ENCODE measurements at places on chromosomes 7 and 10.

- DNase-seq = no peak
Measured at GRCh38 chr7:141145630-141145982, 71.7 kb downstream of the TMEM178B start.

GRCh38 chr7:380139-380485, 90.1 kb downstream of the FOXL3 start:
- DNase-seq = no peak

DNA sequence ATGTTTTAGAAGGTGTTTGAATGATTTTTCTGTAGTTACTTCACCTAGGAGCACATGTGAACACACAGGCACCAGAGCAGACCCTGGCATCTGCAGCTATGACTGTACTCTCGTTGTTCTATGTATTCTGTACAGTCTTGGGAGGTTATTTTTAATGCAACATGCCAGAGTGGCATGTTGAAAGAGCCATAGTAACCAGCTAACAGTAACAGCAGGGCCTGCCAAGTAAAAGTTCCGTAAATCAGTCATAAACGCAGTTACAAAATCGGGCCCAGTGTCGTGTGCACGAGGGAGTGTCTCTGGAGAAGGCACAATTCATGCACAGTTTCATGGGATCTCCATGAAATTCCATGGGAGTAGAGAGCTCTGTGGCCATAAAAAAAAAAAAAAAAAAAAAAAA, 108.3 kb upstream of the CDK6 start:
- DNase-seq = no peak

DNA sequence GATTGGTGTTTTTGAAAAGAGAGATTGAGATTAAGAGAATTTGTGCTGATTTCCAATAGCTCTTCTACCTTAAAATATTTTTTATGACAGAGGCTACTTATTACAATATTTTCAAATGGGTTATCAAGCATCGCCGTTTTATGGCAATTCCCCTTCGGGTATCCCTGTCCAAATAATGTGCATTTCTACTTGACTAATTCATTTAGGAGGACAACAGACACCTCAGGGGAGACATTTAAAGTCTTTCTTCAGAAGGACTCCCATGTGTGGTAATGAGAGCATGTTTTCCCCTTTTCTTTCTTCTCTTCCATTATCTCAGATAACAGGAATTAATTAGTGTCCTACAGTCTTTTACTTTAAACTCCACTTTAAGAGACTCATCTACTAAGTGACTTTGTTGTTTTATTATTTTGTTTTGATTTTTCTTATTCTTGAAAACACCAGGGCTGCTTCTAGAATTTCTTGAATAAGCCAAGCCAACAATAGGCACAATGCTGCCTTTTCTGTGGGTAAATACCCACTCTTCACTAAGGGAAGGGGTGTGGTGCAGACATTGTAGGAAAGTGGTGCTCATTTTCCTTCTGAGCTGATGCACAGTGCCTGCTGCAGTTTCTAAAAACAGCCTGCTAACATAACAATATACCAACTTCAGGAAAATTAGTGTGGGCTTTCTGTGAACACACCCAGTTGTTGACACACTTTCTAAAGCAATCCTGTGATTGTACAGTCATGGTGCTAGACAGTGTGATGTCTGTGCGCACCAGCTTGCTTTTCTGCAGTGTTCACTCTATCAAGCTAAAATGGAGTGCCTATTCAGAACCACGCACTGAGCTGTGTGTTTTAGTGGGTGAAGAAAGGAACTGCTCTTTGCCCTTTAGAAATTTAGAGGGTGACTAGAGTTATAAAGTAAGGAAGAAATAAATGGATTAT, 597.7 kb downstream of the NRG3 start:
- no peak for DNase-seq

GRCh38 chr7:141992156-141992555, 3.5 kb upstream of the MGAM start:
- no peak for DNase-seq

GRCh38 chr10:11245510-11245909, 227.8 kb downstream of the CELF2 start:
- no peak for DNase-seq

DNA sequence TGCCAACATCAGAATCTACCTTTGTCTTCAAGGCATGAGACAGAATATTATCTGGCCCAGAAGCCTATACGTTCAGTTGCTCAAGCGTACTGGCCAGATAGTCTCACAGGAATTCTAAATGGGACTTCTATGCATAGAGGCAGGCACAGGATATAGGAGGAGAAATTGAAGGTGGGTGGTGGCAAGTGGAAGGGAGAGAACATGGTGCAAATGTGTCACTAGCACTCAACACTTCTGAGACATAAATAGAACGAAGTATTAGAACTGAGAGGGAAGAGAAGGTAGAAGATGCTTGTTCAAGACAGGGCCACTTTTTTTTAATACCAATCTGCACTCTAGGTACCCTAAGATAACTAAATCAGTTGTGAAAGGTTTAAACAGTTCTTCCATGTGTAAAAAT, 85.8 kb downstream of the TFPI2 start:
- no peak for DNase-seq

- no peak for DNase-seq
Measured at GRCh38 chr10:35079763-35080162, 10.4 kb downstream of the CUL2 start.

- DNase-seq = no peak
Measured at GRCh38 chr10:92719991-92720830, 30.5 kb downstream of the HHEX start.

- no peak for DNase-seq
Measured at GRCh38 chr7:97580205-97580604, 151.7 kb upstream of the TAC1 start.

DNA sequence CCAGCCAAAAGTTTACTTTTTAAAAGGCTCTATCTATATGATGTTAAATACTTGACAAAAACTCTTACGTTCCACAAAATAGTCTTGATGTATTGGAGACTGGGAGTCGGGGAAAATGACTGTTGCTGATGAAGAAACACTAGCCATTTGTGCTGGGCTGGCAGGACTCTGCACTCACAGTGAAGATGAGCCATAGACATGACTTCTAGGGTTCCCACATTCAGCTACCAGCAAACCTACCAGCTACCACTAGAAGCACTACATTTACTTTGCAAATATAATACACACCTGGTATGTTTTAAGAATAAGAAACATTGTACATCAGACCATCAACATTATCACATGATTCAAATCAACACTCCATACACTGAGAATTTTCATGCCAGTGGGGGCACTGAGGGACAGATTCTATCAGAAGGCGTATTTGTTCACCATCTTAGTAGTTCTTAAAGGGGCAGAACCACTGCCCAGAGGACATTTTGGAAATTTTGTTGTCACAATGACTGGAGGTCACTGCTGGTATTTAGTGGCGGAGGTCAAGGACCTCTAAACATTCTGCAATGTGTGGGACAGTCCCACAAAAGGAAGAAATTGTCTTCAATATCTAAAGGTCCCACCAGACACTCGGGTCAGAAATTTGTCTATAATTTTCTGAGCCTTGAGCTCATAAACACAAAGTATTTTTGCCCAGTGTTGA, 52.3 kb downstream of the PARD3 start:
- no peak for DNase-seq

DNA sequence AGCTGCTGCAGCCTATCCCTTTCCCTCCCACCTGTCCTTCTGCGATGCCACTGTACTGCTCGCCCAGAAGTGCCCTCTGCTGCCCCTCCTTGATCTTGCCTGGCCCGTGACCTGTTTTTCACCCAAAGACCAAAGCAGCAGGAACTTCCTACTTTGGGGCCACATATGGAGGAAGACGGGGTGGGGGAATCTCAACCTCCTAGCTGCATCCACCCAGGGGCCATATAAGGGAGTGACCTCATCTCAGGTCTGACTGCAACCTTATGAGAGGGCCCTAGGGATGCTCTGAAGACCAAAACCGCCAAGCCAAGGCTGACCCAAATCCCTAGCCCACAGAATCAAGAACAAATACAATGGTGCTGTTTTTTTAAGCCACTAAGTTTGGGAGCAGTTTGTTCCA, 15.7 kb downstream of the PRKCQ start:
- DNase-seq = no peak

DNA sequence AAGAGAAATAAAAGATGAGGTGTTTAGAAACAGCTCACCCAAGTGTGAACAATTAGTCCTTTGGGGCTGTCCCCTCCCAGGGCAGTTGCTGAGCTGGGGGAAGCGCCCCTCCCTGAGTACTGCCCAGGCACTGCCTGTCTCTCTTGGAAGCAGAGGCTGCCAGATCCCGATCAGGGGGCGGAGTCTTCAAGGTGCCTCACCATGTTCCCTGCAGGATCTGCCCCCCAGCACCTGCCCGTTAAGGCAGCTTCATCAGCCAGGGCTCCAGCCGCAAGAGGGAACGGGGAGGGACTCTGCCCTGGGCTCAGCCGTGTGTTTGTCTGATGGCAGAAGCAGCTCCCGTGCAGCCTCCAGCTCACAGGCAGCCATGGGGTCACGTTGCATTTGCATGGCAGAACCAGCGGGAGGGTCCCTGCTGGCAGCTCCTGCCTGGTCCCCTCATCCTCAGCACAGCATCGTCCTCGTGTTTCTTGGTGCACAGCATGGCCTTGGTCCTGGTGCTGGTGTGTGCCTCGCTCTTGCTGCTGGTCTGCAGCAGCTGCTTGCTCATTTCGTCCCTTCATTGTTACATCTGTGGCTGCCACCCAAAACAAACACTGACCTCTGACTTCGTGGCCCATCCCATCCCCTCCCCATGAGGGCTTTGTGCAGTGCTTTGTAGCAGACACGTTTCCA, 10.7 kb upstream of the DPYSL4 start:
- DNase-seq = no peak

DNA sequence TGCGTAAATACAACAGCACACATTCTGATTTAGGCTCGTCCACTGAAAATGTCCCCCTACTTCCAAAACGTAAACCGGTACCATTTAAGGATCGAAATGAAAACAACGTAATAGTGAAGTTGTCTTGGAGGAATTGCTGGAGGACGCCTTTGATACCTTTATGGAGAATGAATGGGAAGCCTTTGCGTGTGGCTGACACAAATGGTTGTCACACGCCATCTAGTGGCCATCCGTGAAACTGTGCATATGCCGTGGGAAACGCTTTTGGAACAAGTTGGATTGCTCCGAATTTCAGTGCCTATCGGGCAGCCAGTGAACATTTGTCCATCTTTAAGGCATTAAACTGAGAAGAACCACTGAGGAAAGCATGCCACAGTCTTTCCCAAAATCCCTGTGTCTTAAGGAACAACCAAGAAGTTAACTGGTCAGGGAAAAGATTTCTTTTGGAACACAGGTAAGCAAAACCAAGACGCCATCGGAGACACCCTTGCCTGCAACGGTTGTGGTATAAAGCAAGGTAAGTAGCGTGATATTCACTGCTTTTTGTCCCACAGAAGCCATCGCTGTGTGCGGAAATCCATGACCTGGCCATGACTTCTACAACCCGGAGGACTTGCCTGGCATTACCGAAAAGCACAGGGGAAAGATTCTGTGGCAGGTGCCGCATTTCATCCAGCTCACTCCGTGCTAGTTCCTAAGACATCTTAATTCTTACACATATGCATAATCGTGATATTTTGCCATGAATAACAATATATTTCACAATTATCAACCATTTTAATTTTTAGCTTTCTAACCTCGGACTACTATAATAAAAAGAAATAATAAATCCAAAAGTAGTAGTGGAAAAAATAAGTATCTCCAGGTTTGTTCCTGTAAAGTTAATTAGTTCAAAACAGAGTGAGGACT, 100.6 kb downstream of the FAM204A start:
- no peak for DNase-seq

DNA sequence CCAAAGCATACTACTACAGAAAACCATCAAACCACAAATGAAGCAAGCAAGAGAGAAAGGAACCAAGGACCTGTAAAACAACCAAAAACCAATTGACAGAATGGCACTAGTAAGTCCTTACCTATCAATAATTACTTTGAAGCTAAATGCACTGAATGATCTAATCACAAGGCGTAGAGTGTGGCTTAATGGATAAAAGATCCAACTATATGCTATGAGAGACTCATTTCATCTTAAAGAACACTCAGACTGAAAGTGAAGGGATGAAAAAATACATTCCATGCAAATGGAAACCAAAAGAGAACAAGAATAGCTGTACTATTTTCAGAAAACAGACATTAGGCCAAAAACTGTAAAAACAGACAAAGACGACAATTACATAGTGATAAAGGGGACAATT, 70.7 kb downstream of the CRPPA start:
- DNase-seq = no peak

- no peak for DNase-seq
Measured at GRCh38 chr7:129295015-129295423, 70.2 kb downstream of the AHCYL2 start.

DNA sequence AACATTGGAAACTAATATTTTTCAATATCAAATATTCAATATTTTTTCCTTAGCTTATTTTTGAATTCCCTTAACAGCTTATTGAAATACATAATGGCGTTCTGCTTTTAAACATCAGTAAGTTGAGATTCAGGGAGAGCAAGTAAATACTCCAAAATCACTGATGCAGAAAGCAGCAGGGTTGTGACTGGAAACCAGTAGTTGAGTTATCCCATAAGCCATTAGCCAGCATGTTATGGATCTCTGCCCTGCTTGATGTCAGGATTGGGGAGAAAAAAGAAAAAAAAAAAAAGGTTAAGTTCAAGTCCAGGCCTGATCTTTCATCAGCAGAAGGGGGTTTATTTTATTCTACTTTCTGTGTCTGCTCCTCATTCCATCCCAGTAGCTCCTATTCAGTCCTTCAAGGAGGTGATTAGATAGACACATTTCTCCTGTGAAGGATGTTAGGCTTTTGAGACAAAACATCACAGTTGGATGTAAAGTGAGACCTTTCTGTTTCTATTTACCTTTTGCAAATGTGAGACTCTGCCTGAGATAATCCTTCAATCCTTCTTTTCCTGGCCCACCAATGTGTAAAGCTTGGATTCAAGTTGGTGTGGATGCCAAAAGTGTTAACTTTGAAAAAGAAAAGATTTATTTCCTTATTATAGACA, 110.9 kb upstream of the HDAC9 start:
- DNase-seq = no peak

DNA sequence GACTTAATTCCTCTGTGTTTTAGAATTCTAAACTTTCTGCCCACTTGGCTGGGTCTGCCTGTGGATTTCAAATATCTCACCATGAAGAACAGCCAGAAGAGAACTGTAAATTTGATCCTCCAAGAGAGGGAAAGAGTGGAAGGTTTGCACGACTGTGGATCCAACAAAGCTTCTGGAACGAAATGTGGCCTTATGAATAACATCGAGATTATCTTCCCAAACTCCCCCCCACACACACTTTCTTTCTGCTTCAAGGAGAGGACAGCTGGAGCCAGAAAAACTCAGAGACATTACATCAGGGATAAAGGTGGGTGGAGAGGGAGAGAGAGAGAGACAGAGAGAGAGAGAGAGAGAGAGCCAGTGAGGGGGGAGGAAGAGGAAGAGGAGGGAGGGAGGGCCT, 570.1 kb upstream of the MGMT start:
- DNase-seq = no peak

- DNase-seq = no peak
Measured at GRCh38 chr7:68789597-68789996, 808.7 kb upstream of the AUTS2 start.

- DNase-seq = no peak
Measured at GRCh38 chr7:147982307-147982706, 608.3 kb upstream of the C7orf33 start.

GRCh38 chr7:29565982-29566746, 2.5 kb downstream of the PRR15 start:
- no peak for DNase-seq
